ENCODE measurements at places on chromosomes 7 and 10. TPM values are rescaled to one million over a fixed set of nuclear protein-coding genes. Genes with fewer than 3 reads are reported as not detected.
A peak's percentile ranks its signal among the peaks of the same experiment; 100 is the strongest.

Gene EBLN1
- not detected for polyA plus RNA-seq

Gene SH2D4B
- polyA plus RNA-seq = not detected

Gene FXYD4
- polyA plus RNA-seq = not detected

Gene EN2
- polyA plus RNA-seq = not detected

Gene PAOX
- polyA plus RNA-seq = 4.3 TPM

Gene ITPRID1
- not detected for polyA plus RNA-seq

Gene LDB3
- polyA plus RNA-seq = 2.6 TPM

Gene NKX1-2
- not detected for polyA plus RNA-seq

Gene HTR7
- 0.44 TPM for polyA plus RNA-seq

Gene PDE6C
- not detected for polyA plus RNA-seq

DNA sequence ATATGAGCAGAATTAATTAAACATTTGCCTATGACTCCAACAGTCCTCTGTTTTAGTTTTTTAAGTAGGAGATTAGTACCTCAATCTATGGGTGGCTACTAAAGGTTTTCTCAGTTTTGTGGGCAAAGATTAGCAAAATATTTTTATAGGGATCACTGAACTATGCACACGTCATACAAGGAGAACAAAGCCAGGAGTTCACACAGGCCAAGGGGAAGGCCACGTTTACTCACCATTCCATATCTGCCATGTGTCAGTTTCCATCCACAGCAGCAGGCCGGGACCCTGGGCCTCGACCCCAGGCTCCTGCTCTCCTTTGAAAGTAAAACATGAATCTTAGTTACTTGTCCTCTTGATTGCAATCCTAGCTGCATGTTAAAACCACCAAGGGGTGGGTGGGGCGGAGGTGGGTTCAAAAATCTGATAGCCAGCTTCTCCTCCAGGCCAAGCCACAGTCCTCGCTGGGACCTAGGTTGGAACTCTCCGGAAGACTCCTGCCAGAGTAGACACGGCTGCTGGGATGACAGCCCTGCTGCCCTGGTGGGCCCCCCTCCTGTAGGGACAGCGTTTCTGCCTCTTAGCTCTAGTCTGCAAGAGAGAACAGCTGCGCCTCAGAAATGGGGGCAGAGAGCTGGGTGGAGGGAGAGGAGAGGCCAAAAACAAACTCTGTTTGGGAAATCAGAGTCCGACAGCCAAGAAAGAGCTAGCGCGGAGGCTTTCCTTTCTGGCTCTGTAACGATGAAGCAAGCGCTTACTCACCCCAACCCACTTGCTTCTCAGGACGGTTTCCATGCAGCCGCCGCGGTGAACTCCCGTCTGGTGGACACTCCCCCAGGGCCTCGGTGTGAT is 35.6 kb downstream of the PITRM1 start:
- DNase-seq = peak; percentile 37

- DNase-seq = no peak
These were observed 14.9 kb upstream of the GIMAP8 start for GRCh38 chr7:150435390-150436073.

- no peak for DNase-seq
These were observed 154.8 kb downstream of the RAPGEF5 start for GRCh38 chr7:22202141-22202540.

- DNase-seq = no peak
These were observed 117.8 kb downstream of the GPR37 start for GRCh38 chr7:124647630-124648306.

GRCh38 chr10:73886085-73886529 is 11.8 kb upstream of the CAMK2G start:
- DNase-seq = peak; percentile 82

- peak; percentile 42 for DNase-seq
These were observed 223.5 kb upstream of the PHYHIPL start for GRCh38 chr10:58952747-58953466.

DNA sequence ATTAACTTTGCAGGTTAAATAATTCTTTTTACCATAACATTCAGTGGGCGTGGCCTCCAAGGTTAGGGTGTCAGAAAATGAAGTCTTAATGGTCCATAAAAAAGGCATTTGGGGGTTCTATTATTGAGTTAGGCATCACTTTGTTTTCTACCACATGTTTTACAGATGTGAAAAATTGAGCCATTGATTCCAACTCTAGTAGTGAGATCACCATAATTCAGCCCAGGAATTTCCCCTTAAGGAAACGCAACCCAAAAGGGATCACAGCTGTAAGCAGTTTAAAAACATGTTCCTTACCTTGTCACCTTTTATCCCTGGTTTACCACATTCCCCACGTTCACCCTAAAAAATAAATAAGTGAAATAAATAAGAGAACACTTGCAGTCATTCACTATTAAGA is 24.9 kb downstream of the COL28A1 start:
- DNase-seq = no peak

- DNase-seq = no peak
These were observed 1.0 kb downstream of the POLM start for GRCh38 chr7:44081266-44081748.

DNA sequence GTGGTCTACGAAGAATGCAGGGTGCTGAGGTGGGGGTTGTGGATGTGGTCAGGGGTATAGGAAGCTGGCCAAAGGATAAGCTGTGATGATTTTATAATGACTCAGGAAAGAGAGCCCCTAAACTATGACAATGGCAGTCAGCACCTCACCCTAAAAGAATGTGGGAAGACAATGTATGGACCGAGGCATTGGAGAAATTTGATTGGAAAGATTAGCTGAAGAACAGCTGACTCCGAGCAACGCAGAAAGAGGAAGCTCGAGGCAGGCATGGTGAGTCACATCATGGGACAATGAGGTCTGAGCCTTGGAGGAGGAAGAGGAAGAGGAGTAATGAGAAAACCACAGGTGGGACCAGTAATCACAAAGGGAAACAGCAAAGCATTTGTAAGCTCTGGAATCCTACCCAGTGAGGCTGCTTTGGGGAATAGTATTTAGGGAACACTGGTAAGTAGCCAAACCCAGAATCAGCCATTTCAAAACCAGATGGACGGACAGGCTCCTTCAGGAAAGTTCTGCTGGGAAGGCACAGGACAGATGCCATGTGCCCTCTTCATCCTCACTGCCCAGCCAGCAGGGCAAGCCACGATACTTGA is 295.4 kb downstream of the PRPF18 start:
- peak; percentile 98 for DNase-seq

DNA sequence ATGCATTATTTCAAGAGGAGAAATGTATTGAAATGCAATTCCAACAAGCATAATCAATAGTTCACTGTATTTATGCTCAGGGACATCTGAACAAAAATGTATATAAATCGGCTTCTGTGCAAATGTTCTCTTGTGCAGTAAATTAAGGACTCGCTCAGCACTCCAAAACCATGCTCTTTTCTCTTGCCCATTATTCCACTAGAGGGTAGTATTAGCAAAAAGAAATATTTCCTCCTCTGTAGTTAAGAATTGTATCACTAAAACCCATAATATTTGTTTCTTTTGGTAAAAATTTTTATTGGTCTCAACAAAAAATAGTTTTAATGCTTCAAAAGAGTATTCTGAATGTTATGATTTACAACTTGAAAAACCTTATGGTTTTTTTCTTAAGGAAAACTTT is 803.1 kb downstream of the PCDH15 start:
- DNase-seq = no peak

GRCh38 chr10:132971448-132972148 is 29.2 kb upstream of the CFAP46 start:
- no peak for DNase-seq

GRCh38 chr7:2631946-2632732 is at the start of gene TTYH3:
TSS of gene TTYH3 (plus strand) at chr7:2631986. CDS start at chr7:2632156, 170 bp downstream.
- no peak for DNase-seq

GRCh38 chr7:98185101-98185500 is 26.1 kb upstream of the BHLHA15 start:
- DNase-seq = no peak

GRCh38 chr7:44959433-44959951 is 19.3 kb downstream of the MYO1G start:
- DNase-seq = peak; percentile 40

- no peak for DNase-seq
These were observed 56.0 kb downstream of the SORBS1 start for GRCh38 chr10:95505084-95505610.

DNA sequence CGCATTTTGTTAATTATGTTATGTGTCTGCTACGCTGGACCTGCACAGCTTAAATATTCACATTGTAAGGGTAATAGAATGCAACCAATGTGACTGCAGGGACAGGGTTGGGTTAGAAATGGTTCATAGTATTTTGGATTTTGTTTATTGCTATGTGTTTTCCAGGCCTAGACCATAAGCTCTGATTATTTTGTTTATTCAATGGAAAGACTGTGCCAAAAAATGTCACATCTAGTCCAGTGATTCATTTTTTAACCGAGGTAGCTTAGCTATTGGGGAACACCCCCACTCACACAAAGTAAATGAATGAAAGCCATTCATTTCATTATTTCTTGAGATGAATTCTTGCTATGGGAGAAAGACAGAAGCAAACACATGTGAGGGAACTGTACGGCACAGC is 516.5 kb upstream of the ANKRD30A start:
- peak; percentile 13 for DNase-seq

DNA sequence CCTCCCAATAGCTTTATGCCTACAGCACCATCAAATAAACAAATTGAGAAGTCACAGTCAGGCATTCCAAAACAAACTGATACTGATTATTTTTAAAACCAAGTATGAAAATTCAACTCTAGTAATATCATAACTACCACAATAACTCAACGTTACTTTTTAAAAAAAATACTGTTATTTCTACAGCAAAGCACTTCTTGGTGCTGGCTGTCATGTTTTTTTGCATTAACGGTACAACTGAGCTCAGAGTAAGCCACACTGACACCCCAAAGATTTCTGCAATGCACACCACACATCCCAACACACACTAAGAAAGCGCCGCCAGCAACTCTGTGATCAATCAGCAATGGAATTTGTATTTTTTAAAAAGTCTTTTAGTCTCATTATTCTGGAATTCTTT is 113.6 kb downstream of the RNF32 start:
- no peak for DNase-seq

DNA sequence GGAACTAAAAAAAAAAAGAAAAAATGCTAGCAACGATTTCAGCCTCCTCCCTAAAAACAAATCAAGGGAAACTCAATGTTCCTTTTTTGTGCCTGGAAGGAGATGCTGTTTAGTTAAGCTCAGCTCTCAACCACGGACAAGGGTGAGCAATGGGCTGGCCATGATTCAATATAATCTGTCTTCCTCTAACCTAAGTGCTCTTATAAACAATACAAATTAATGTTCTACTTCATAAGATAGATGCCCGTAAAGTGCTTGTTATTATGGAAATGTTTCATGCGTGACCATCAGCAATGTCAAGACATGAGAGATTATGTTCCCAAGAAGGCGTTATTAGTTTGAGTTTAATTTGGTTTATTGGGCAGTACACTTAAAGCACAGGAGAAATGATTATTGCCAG is 320.3 kb downstream of the SFMBT2 start:
- DNase-seq = peak; percentile 51

Measured in IMR-90 (cell line).